ENCODE measurements at places on chromosomes 12 and 14. TPM values are rescaled to one million over a fixed set of nuclear protein-coding genes. Genes with fewer than 3 reads are reported as not detected.

Gene KRT5
- total RNA-seq, result 0.23 TPM

Gene ACVRL1
- total RNA-seq, result 1.4 TPM

Gene PACS2
- total RNA-seq, result 23.1 TPM

Gene IFNG-AS1
- total RNA-seq, result not detected

Gene MYH6
- not detected for total RNA-seq

Gene CNTN1
- not detected for total RNA-seq

Gene ACOT6
- total RNA-seq, result not detected

Gene TRHDE
- total RNA-seq, result 5.0 TPM
